ENCODE measurements at places on chromosomes 11 and 22. TPM values are rescaled to one million over a fixed set of nuclear protein-coding genes. Genes with fewer than 3 reads are reported as not detected.

The ACER3 gene
- total RNA-seq, result 10.1 TPM

The APLNR gene
- not detected for total RNA-seq

The ISX gene
- total RNA-seq, result not detected

The OR5A1 gene
- total RNA-seq, result not detected

The PATL1 gene
- 43.4 TPM for total RNA-seq

The TIGD3 gene
- 0.81 TPM for total RNA-seq

The ACRV1 gene
- total RNA-seq, result not detected

The MAPK8IP1 gene
- 0.60 TPM for total RNA-seq

The HBE1 gene
- total RNA-seq, result not detected

The TECTA gene
- total RNA-seq, result 0.20 TPM

The CBX7 gene
- total RNA-seq, result 18.3 TPM

The NLRP14 gene
- total RNA-seq, result 0.05 TPM

The RBFOX2 gene
- 0.53 TPM for total RNA-seq

The CTSW gene
- total RNA-seq, result 47.0 TPM

The FGF19 gene
- total RNA-seq, result not detected

The ROBO4 gene
- total RNA-seq, result not detected

The KDELR3 gene
- 0.38 TPM for total RNA-seq

The CRELD2 gene
- total RNA-seq, result 49.0 TPM

The GUCD1 gene
- total RNA-seq, result 110 TPM

The OR8D4 gene
- not detected for total RNA-seq

The SLC43A1 gene
- 29.8 TPM for total RNA-seq

The CCDC88B gene
- 115 TPM for total RNA-seq

The CD3G gene
- total RNA-seq, result 201 TPM

The DKK3 gene
- total RNA-seq, result not detected

The MOGAT2 gene
- not detected for total RNA-seq

The GDPD4 gene
- not detected for total RNA-seq

The SERPING1 gene
- total RNA-seq, result not detected

The RBM4B gene
- 17.4 TPM for total RNA-seq

The OR52N4 gene
- total RNA-seq, result 1.3 TPM

The JAML gene
- 76.2 TPM for total RNA-seq

The C1QTNF4 gene
- 0.39 TPM for total RNA-seq

The DEPDC7 gene
- 0.31 TPM for total RNA-seq

The VWCE gene
- 2.6 TPM for total RNA-seq

The MS4A6E gene
- total RNA-seq, result not detected

The SPDYC gene
- not detected for total RNA-seq

The EFCAB6 gene
- 0.13 TPM for total RNA-seq

The NAALADL1 gene
- total RNA-seq, result 11.8 TPM

The HBD gene
- not detected for total RNA-seq

The C11orf98 gene
- total RNA-seq, result 83.3 TPM

The KCNE3 gene
- not detected for total RNA-seq

The TRIM3 gene
- total RNA-seq, result 9.3 TPM

The MMP11 gene
- total RNA-seq, result 1.0 TPM

The NRGN gene
- total RNA-seq, result 6.8 TPM

Data from activated naive CD4-positive, alpha-beta T cell treated with anti-CD3 and anti-CD28 coated beads, Interleukin-2, amount 10 ng/mL, durations not matched to agents 5 hours and 36 hours (primary cell).